Esophagus muscularis mucosa (tissue), 4 donors: ENCODE measurements at places on chromosomes 5 and 9. TPM values are rescaled to one million over a fixed set of nuclear protein-coding genes. Genes with fewer than 3 reads are reported as not detected.

Gene GOLM1
- total RNA-seq: 2.9 TPM

Gene PARP8
- 11.1 TPM for total RNA-seq

Gene GAPT
- total RNA-seq: 0.80 TPM

Gene LEAP2
- 0.23 TPM for total RNA-seq

Gene TRIO
- total RNA-seq: 155 TPM

Gene ACER2
- 1.8 TPM for total RNA-seq

Gene HMMR
- total RNA-seq: 0.26 TPM

GRCh38 chr9:20292002-20292401, 330.3 kb downstream of the MLLT3 start:
- no peak for DNase-seq

- no peak for DNase-seq
These were observed 205.0 kb downstream of the CRB2 start for GRCh38 chr9:123561046-123561445.

- no peak for DNase-seq
These were observed 18.5 kb downstream of the ZNF366 start for GRCh38 chr5:72488756-72489155.

DNA sequence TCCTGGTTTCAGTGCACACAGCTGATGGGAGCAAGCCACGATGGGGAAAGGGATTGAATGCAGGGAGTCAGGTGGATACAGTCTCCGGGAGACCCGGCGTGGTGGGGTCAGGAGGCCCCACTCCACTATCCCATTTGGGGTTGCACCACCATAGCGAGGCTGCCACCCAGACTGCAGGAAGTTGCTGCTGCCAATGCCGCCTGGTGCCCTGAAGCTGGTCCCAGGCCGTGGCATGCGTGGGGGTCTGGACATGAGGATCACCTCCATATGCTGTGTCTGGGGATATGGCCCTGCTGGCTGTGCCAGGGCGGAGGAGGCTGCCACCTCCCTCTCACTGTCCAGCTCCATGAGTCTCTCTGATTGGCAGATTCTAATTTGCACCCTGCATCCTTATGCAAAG, 45.3 kb downstream of the COL5A1 start:
- no peak for DNase-seq

DNA sequence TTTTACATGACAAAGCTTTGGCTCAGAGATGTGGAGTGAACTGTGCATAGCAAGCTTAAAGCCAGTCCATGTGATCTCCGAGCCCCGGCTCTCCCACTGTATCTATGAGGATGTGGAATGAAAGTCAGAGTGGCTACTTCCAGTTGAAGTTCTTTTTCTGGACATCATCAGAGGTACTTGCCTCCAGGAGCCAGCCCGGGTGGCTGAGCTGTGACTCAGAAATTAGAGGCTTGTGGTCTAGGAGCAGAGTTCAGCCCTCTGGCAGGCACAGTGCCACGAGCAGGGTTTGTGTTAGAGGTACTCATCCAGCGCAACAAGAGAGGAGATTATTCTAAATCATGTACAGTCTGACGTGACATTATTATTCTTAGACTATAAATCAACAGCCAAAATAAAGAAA, 322.5 kb downstream of the CDK5RAP2 start:
- DNase-seq: no peak

DNA sequence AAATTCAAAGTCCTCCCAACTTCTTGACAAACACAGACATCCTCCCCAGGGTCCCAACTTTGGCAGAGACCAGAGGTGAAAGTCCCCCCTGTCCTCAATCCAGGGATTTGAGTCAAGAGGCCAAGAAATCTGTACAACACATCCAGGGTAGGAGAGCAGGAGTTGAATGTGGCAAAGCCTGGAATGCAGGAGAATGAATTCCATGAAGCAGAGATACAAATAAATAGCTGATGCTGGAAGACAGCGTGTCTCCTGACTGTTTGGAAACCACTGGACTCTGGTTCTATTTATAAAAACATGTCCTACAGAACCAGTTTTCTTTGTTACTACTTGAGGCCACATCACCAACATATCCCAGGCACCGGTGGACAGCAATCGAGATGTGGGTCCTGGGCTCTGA, 43.7 kb upstream of the SLIT3 start:
- DNase-seq: no peak

GRCh38 chr9:7536310-7536939, 263.2 kb downstream of the DMAC1 start:
- DNase-seq: no peak

DNA sequence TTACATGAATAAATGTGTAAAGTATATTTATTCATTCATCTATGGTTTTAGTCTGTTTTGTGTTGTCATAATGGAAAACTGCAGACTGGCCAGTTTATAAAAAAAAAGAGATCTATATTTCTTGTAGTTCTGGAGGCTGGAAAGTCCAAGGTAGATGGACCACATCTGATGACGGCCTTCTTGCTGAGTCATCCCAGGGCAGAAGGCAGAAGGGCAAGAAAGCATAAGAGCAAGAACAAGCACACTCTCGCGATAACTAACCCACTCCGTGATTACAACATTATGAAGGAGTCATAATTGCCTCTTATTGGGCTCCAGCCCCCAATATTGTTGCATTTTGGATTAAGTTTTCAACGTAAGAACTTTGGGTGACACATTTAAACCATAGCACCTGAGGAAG, 180.4 kb upstream of the DAB2 start:
- DNase-seq: no peak

DNA sequence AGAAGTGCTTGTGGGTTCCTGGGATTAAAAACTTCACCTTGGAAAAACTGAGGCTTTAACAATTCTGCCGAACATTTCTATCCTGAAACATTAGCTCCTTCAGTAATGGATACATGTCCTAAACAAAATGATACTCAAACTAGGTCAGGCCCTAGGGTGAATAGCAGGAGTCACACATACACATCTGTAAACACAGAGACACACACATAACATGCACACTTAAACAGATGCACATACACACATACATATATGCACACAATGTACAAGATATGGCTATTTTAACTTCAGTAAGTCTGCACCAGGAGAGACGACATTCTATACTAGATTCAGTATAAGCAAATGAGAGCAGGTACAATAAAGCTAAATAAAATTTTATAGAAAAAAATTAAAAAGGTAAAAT, 124.4 kb downstream of the DCP2 start:
- DNase-seq: no peak
